CD4-positive, alpha-beta T cell (primary cell): ENCODE measurements at places on chromosomes 4 and X.

- DNase-seq, result no peak
These were observed 13.4 kb downstream of the GIMD1 start for GRCh38 chr4:106355193-106355592.

DNA sequence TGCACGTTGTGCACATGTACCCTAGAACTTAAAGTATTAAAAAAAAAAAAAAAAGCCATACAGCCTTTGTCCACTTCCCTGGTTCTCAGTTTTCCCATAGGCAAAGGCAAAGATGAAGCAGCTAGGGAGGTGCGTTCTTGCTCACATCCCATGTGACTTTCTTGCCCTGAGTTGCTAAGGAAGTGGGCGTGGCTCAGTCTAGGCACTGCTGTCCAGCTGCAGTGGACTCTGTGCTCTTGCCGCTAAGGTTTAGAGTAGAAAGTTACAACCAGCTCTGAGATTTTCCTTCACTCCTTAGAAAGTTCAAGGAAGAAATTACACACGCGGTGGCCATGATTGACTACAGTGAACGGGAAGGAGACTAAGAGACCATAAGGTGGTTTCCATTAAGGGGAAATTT, 144.7 kb downstream of the NAA11 start:
- no peak for DNase-seq

DNA sequence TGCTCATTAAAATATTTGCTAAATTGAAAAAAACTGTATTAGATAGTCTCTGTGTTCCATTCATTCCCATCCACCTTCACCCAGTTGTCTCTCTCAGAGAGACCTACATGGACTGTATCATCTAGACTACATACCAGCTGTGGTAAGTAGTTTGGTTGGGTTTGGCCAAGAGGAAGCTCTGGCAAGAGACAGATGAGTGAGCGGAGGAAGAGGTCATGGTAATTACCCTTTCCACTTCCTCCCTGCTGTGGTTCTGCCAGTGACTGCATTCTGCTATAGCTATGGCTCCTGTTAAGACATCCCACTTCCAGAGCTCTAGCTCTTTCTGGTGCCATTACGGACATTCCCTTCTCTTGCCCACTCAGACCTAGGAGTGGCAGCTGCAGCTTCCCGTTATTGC, 239.0 kb upstream of the MID1 start:
- no peak for DNase-seq

DNA sequence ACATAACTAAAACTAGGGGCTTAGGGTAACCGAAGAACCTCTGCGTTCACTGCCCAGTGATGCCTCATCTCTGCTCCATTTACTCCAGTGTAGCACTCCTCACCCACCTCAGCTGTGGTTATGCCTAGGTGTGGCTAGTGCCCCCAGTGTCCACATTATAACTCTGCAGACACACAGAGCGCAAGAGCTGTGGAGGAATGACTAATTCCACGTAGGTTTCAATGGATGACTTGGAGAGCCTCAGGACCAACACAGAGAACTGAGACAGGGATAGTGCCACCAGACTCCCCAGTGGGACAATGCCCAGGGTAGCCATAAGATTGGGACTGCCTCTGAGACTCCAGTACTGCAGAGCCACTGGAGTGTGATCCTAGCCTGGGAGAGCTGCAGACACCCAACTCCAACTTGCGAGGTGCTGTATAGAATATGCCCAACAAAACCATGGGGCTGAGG, 542.4 kb upstream of the DIPK2B start:
- no peak for DNase-seq

DNA sequence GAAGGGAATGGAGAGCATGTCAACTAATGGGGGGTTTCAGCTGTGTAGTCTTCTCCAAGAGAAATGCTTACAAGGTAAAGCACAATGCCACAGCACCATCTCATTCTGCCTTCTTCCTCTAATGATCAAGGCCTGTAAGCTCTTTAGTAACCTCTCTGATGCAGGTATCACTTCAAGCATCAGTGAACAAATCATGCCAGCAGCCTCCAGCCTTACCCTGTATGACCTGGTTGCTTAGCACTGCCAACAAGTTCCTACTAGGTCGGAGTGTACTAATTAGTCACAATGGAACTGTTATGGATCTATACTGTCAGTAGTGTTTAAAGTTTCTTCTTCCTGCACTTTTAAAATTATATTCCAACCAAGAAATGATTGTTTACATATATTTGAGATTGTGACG, 197.7 kb downstream of the GRID2 start:
- no peak for DNase-seq

GRCh38 chrX:109635146-109635545, 10.2 kb upstream of the KCNE5 start:
- DNase-seq, result no peak

DNA sequence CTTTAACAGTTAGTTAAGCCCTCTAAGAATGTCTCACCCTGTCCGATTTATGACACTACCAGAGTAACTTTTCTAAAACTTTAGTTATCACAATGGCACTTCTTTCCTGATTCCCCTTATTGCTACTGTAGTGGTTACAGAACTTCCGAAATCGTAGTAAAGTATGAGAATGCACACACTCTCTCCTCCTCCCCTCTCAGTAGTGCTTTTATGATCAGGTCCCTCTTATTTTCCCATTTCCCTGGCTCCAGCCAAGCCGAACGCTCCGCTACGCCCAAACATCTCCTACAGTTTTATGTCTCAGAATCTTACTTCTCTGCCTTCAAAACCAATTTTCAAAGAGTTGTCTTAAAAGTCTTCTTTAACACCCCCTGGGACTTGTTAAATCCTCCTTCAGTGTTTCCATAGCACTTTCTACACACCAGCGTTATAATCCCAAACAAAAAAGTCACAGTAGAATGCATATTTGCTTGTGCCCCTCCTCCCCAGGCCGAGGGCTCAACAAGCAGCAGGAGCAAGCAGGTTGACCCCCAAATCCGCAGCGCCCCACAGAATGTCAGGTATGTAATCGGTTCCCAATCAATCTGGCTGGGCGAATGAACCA, 671 bp downstream of the HPF1 start:
- DNase-seq, result no peak

DNA sequence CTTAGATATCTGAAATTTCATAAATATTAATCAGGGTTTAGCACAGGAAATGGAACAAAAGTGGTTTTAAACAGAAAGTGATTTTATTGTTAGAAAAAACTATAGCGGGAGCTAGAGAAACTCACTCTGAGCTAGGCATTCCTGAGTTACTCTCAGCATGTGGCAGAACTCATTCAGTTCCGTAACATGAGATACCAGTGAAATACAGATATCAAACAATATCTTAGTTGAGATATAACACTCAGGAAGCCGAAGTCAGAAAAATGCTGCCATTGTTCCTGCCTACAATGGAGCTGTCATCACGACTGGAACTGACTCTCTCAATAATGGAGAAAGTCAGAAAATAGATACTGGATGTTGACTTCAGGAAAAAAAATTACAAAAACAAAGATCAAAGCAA, 1428.7 kb downstream of the PCDH18 start:
- DNase-seq, result no peak

- DNase-seq, result no peak
These were observed 6.3 kb upstream of the HAUS3 start for GRCh38 chr4:2248044-2248780.

- no peak for DNase-seq
These were observed 78.0 kb downstream of the ANOS1 start for GRCh38 chrX:8653956-8654355.

GRCh38 chr4:2172627-2173231, 69.2 kb downstream of the HAUS3 start:
- DNase-seq, result no peak

DNA sequence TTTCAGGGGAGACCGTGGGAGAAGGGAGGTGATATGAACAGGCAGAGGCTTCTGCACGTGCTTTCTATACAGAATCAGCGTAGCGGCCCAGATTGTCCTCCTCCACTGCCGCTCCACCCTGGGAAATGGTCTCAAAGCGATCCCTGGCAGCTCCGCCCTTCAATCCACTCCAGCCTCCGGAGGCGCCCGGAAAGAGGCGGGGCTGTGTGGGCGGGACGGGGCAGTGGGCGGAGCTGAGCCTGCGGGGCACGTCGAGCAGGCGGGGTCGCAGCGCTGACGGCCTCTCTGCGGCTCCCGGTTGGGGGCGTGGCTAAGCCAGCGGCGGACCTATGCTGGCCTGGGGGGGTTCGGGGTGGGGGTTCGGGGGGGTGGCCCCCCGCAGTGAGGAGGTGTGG, 210 bp upstream of the SMIM10L2A start:
- peak; percentile 77 for DNase-seq

GRCh38 chr4:183326853-183327252, 4.6 kb upstream of the CLDN24 start:
- no peak for DNase-seq

DNA sequence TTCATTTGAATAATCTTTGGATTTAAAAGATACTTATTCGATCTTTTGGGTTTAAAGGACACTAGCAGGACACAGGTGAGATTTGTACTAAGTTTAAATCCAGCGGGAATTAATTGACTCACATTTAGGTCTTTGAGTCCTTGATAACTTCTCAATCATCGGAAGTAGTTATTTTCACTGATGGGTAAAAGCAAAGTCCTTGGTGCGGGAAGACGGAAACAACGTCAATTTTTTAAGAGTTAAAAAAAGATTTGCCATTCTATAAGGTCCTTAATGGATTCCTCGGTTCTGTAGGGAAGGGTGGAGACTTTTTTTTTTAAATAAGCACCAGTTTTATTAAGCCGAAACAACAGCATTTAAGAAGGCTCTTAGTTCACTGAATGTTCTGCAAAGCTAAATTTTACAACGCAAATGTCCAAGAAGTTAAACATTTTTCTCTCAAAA, 2.9 kb downstream of the TMSB4X start:
- no peak for DNase-seq

- no peak for DNase-seq
These were observed 39.0 kb upstream of the GPM6B start for GRCh38 chrX:13855689-13856450.

DNA sequence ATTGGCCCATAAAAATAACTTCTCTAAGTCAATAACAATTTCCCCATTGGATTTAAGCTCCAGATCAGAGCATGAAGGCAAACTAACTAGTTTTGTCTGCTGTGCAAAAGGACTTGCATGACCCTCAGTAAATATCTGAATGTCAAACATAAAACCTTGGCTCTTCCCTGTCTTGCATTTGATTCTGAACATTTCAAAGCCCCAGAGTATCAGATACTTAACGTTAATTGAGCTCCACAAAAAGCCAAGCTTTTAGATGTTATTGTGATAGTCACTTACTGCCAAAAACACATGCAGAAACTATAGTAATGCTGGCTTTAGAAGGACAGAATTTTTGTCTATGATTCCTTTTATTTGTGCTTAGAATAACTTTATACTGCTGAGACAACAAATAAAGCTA, 664.2 kb downstream of the ADGRL3 start:
- DNase-seq, result no peak

- no peak for DNase-seq
These were observed 4.2 kb upstream of the IQSEC2 start for GRCh38 chrX:53285591-53285990.

DNA sequence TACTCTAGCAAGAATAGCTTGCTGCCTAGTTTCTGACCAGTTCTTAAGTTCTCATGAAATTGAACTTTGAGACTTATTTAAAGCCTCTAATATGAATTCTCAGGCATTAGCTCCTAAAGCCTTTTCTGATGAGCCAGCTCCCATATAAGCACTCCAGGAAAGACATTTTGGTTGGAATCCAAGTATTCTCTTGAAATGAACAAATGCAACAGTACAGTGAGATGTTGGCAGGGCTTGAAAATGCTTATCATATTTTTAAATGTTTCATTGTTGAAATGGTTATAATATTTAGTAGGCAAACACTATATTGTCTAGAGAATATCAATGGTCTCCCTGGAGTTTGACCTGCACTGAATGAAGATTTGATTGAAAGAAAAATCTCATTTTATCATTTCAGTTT, 240.3 kb downstream of the ANK2 start:
- DNase-seq, result no peak

- peak; percentile 27 for DNase-seq
These were observed at the start of gene FAM149A for GRCh38 chr4:186104114-186104889. TSS of gene FAM149A (plus strand) at chr4:186104704.

GRCh38 chr4:88779431-88779830, 81.8 kb upstream of the NAP1L5 start:
- no peak for DNase-seq

DNA sequence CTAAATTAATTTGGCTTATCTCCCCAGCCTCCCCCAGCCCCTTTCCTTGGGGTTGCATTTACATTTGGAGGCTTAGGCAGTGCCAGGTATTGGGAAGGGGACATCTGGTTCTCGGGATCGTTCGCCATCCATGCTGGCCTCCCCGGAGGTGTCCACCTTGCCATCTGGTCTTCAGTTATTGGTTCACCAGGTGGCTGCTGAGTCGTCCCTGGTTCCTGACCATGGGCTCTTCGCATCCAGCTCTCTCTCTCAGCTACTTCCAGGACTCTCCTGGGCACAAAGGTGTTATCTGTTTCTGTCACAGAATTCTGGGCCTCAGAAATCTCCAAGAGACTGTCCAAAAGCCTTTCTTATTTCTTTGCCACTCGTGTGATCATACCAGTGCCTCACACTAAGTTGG, 75.4 kb upstream of the SCOC start:
- no peak for DNase-seq

- no peak for DNase-seq
These were observed 2.2 kb upstream of the MGARP start for GRCh38 chr4:139282065-139282720.

- no peak for DNase-seq
These were observed 2.7 kb downstream of the BCOR start for GRCh38 chrX:40094900-40095582.

GRCh38 chr4:1592068-1592708, 91.9 kb downstream of the FAM53A start:
- DNase-seq, result no peak

DNA sequence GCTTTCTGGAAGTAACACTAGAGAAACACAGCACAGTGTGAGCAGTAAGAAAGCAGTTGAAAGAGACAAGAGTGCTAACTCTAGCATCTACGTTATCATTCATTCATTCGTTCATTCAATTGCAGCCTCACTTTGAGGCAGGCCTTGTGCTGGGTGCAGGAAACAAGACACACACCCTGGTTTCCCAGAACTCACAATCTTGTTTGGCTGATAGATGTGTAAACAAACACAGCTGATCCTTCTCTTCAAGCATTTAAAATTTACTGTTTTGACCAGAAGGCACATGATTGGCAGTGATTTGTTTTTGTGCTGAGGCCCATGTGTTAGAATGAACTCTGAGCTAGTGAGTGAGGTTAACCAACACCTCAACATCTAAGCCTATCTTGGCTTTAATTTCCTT, 20.4 kb upstream of the TBC1D9 start:
- no peak for DNase-seq

GRCh38 chr4:99642725-99643489, 14.7 kb downstream of the C4orf54 start:
- DNase-seq, result no peak

GRCh38 chrX:132776486-132777210, 181.8 kb downstream of the HS6ST2 start:
- no peak for DNase-seq

- no peak for DNase-seq
These were observed 164.3 kb downstream of the RAPGEF2 start for GRCh38 chr4:159266981-159267868.

DNA sequence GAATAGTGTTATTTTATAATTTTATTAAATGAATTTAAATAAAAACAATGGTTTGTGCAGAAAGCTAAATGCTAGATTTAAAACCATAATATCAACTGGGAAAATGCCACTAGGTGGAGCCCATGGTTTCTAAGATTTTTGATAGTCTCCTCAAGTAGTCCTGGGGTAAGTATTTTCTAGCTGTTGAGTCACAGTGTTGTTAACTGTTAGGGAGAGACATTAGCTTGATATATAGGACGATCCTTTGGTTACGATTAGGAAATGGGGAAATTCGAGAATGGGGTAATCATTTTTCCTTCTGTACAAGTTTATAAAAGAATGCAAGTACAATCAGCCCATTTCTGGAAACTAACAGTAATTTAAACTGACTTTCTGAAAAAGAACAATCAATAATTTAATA, 378.4 kb downstream of the ANKRD50 start:
- DNase-seq, result no peak
